ENCODE measurements at places on chromosomes 2 and 18.

- no peak for DNase-seq
These were observed 107.7 kb upstream of the MAP2 start for GRCh38 chr2:209316141-209316540.

DNA sequence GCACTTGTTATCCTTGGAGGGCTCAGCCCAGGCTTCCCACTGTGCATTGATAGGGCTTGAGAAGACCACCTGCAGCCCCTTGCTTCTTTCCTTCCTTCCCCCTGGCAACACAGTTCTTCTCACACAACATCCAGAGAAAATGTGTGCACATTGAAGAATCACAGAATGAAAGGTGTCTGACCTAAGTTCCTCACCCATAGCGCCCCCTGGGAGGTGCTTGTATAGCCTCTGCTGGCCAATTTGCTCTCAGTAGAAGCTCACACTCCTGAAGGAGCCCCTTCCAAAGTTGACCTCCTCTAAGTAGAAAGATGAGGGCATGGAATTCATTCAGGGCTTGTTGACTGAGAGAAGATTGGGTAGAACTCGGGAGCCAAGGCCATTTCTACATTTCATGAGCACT lies 758.4 kb upstream of the KLHL29 start:
- DNase-seq, result no peak

- DNase-seq, result no peak
These were observed 255.0 kb downstream of the TRIB2 start for GRCh38 chr2:12971581-12972365.

DNA sequence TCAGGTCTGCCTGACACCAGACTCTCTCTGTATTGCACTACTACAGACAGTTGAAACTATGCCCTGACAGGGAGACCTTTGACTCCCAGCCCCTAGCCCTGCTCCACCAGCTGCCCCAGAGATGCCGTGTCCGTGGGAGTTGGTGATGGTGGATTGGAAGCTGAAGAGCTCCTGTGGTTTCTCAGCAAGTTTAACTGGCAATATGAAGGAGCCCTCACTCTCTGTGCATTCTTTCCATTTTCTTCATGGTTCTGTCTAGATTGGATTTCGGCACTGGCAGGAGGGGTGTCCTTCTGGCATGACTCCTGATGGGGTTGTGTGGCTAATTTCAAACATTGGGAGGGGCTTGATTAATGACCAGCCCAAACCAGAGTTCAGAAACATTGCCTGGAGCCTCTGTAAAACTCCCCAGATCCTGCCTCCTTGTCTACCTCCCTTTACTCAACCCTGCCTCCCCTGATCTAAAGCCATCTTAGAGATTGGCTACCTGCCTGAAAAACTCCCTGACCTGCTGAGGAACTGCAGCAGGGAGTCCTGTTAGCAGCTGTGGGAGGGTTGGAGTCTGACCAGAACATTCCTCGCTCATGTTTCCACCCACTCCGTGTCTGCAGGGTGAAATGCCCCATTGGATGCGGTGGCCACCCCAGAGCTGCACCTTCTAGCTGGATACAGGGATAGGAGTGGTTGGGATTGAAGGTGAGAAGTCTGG lies 206.9 kb upstream of the SPRED2 start:
- peak; percentile 45 for DNase-seq

DNA sequence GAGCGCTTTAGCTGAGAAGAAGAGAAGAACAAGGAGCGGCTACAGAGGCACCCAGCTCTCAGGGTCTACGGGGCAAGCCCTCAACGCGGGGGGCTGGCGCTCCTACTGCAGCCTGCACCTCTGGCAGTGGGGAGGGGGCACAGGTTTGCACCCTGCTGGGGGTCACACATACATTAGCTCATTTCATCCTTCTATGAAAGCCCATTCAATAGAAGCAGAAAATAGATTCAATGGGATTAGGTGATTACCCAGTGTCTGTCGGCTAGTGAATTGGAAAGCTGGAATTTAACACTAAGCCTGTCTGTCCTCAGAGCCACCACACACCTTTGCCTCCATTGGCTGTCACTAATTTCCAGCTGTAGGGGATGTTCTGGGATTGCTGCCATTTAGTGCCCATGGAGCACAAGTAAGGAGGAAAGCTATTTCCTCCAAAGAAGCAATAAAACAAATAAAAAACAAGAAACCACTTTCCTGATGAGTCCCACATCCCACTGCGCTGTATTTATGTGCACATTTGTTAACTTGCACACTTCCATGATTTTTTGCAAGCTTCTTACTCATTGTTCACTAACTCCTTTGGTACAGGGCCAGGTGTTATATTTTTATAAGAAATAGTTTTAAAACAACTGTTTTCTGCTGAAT lies 319.6 kb upstream of the REV1 start:
- peak; percentile 40 for DNase-seq

DNA sequence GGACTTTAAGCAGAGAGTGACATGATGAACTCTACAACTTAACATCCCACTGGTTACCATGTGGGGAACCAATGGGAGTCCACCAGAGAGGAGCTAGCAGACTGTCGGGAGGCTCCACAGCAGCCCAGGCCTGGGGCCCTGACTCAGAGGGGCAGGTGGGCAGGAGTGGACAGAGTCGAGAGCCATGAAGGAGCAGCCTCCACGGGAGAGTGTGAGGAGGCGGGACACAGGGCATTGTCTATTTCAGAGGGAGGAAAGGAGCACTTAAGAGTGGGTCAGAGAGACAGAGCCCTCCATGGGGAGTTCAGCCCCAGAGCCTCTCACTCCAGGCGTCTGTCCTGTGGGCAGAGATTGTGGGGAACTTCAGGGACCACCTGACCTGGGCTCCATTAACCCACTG lies 118.7 kb downstream of the CYP26B1 start:
- no peak for DNase-seq

GRCh38 chr2:171310889-171311288 lies 122.9 kb downstream of the METTL8 start:
- DNase-seq, result no peak

DNA sequence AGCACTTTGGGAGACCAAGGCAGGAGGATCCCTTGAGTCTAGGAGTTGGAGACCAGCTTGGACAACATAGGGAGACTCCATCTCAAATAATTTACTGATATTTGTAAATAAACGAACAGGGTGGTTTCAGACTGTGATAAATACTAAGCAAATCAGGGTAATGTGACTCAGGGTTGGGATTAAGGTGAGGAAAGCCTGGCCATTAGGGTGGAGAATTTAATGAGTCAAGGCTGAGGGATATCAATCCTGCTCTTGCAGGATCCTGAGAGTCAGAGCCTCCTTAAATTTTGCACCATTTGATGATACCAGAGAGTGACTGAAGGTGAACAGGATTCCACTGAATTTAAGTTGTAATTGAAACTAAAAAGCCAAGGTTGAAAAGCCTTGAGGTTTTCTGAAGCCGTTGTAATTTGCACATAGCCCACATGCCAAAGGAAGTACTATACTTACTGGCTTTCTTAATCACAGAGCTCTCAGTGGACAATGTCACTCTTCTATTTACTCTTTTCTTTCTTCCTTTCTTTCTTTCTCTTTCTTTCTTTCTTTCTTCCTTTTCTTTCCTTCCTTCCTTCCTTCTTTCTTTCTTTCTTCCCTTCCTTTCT lies 28.6 kb upstream of the AP1S3 start:
- no peak for DNase-seq

- no peak for DNase-seq
These were observed 14.6 kb downstream of the TCF4 start for GRCh38 chr18:55573386-55573785.

- peak; percentile 91 for DNase-seq
These were observed 45.7 kb downstream of the QPCT start for GRCh38 chr2:37389989-37390765.

DNA sequence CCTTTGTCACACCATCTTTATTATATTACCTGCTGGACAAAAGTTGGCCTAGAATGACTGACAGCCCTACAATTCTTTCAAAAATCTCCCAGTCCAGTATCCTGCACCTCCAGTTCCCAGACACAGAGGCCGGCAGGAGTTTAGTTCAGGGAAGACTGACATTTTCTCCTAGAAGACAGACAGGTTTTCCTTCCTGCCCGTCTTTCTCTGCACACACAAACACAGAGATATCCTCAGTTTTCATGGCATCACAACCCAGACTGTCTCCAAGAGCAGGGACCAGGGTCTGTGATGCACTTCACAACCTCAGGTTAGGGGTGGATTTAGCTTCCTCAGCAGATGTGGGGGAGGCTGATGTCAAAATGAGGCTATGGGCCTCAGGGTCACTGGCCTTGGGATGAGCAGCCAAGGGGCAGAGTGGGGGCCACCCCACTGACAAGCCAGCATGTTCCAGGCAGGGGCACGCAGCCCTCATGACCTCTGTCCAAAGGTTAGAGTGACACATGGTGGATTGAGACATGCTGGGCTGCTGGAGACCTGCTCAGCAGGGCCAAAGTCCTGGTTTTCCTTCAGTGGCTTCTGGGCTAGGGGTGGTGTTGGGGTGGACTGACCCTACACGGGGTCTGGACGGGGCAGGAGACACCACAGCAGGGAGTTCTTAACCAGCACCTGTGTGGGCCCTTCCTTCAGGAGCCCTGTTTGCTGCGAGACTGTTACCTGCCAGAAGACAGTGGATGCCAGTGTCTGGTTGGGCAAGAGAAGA lies 70.5 kb downstream of the SFXN5 start:
- no peak for DNase-seq

GRCh38 chr2:16321872-16322271 lies 343.8 kb downstream of the CYRIA start:
- DNase-seq, result no peak

DNA sequence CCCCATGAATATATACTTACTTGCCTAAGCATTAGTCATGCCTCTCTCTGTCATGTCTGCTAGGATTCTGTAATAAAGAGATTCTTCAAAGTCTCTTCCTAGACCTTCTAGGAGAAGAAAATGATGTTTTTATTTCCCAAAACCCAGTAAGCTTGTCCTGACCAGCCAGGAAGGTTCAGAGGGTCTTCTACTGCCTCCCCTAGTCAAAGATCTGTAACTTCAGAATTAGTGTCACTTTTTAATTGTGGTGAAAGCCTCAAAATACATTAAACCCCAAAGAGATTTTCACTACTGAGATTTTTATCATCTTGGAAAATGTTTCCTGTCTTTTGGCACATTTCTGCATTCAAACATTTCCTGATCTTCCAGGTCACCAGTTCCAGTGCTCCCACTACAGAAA lies 232.9 kb upstream of the STK17B start:
- peak; percentile 39 for DNase-seq

All from fibroblast of skin of right biceps (primary cell).